Activated T-cell treated with anti-CD3 and anti-CD28 coated beads for 48 hours (primary cell): ENCODE measurements at places on chromosomes 6 and 20.

DNA sequence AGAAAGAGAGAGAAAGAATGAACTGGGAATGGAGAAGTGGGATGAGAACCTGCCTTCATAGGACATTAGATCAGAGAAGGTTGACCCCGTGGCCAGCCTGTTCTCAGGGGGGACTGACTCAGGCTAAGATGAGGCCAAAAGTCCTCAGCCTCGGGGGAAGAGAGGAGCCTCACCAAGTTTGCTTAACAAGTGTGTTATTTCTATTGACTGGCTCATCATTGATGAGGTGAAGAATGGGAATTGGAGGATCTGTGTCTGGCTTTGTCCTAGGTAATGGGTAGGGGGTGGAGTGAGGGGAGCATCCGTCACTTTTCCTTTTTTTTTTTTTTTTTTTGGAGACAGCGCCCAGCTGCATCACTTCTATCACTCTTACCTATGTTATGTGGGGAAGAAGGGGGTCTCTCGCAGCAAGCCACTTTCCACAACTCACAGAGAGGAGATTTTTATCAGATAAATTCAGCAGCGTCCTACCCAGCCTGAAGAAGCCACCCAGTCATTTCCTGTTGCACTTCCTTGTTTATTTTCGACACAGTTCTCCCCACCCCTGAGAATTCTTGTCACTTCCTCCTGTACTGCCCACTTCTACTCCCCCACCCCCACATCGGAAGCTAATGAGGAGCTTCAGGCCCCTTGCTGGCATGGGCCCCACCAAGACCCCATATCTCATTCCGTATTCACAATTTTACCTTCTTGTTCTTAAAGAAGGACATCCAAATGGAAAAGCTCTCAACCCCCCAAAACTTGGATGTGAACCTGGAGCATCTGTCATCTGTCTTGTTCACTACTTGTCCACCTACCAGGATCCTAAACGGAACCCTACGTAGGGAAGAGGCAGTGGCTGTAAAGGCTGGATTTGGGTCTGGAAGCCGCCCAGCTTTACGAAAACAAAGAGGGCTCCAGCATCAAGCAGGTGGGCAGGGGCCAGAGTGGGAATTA, 2.8 kb upstream of the RNASET2 start:
- DNase-seq: no peak

GRCh38 chr20:10547276-10548114, 112.4 kb downstream of the SLX4IP start:
- no peak for DNase-seq

GRCh38 chr20:34951252-34951651, 4.4 kb downstream of the GSS start:
- no peak for DNase-seq

GRCh38 chr6:46756469-46757213, 9.9 kb downstream of the ANKRD66 start:
- no peak for DNase-seq

DNA sequence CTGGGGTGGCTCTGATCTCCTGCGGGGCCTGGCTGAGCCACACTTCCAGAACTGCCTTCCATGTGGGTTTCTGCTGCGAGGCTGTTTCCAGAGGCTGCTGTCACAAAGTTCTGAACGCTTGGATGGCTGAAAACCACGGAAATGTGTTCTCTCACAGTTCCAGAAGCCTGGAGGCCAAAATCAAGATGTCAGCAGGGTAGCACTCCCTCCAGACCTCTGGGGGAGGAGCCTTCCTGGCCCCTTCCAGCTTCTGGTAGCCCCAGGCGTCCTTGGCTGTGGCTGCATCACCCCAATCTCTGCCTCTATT, 23.7 kb upstream of the BMP7 start:
- DNase-seq: no peak

DNA sequence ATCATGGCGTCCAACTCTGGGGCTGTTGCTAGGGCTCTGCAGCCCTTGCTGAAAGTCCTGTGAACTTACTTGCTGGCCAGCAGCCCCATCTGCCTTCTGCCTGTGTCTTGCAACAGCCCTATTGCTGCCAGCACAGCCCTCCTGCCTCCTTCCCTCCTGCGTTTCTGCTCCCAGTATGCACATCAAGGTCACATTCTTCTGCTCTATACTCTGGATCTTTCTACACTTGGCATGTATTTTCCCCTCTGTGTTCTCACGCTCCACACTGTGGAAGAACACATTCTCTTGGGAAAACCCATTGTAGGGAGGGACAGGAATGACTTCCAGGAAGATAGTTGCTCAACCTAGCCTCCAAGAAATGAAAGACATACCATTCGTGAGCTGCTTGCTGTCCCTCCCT, 80.9 kb upstream of the PHACTR2 start:
- DNase-seq: no peak

DNA sequence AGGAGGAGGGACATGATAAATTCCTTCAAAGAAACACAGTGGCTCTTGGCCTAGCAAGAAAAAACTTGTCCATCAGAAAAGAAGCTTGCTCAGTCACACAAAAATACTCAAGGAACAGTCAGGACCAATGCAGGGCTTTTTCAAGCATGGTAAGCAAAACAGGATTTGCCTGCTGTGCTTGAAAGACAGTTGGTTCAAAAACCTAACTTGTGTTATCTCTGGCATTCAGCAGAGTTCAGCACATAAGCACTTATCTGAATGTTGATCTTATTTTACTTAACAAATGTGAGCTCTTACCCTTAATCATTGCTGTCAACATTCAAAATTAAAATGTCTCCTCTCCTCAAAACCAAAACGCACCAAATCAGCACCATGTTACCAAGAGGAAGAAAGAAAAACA, 38.3 kb downstream of the ATG5 start:
- no peak for DNase-seq

DNA sequence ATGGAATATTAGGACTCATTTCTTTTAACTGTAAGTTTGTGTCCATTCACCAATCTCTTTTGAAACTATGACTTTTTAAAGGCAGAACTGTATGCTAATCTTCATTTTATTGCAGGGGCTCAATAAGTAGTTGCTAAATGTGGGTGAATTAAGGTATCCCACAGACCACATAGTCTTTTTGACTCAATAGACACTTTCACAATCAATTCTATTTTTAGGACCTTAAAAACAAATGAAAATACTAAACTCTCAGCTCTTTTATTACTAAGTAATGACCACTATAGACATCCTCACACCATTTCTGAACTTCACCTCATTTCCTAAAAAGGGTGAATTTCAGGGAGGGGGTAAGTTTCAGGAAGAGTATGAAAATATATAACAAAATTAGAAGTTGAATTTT, 106.8 kb upstream of the BEND6 start:
- no peak for DNase-seq

GRCh38 chr6:5205877-5206850, 54.6 kb downstream of the LYRM4 start:
- DNase-seq: no peak

DNA sequence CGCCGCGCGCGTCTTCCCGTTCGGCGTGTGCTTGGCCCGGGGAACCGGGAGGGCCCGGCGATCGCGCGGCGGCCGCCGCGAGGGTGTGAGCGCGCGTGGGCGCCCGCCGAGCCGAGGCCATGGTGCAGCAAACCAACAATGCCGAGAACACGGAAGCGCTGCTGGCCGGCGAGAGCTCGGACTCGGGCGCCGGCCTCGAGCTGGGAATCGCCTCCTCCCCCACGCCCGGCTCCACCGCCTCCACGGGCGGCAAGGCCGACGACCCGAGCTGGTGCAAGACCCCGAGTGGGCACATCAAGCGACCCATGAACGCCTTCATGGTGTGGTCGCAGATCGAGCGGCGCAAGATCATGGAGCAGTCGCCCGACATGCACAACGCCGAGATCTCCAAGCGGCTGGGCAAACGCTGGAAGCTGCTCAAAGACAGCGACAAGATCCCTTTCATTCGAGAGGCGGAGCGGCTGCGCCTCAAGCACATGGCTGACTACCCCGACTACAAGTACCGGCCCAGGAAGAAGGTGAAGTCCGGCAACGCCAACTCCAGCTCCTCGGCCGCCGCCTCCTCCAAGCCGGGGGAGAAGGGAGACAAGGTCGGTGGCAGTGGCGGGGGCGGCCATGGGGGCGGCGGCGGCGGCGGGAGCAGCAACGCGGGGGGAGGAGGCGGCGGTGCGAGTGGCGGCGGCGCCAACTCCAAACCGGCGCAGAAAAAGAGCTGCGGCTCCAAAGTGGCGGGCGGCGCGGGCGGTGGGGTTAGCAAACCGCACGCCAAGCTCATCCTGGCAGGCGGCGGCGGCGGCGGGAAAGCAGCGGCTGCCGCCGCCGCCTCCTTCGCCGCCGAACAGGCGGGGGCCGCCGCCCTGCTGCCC, 1.1 kb downstream of the SOX4 start:
- peak; percentile 18 for DNase-seq

- DNase-seq: no peak
These were observed 167.6 kb downstream of the NFATC2 start for GRCh38 chr20:51374961-51375360.

- no peak for DNase-seq
These were observed 70.0 kb downstream of the CPNE5 start for GRCh38 chr6:36769183-36769675.

- no peak for DNase-seq
These were observed 170.0 kb downstream of the SOD2 start for GRCh38 chr6:159522877-159523547.

DNA sequence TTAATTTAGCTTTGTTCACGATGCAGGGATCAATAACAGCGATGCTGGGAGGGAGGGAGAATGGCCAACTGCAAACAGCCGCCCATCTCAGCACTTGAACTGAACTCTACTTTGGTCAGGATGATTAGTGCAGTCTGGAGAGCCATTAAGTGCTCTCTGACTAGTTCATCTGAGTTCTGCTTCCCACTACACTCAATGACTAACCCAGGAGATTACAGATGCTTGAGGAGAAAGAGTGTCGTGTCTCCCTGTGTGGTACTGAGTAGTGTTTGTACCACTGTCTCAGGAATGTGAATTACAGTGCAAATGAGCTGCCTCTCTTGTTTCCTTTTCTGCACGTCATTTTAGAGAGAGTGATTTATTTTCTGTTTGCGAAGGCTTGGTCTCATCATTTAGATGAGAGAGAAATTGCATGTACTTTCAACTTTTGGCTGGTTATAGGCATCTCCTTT, 23.5 kb downstream of the CARMIL1 start:
- no peak for DNase-seq

DNA sequence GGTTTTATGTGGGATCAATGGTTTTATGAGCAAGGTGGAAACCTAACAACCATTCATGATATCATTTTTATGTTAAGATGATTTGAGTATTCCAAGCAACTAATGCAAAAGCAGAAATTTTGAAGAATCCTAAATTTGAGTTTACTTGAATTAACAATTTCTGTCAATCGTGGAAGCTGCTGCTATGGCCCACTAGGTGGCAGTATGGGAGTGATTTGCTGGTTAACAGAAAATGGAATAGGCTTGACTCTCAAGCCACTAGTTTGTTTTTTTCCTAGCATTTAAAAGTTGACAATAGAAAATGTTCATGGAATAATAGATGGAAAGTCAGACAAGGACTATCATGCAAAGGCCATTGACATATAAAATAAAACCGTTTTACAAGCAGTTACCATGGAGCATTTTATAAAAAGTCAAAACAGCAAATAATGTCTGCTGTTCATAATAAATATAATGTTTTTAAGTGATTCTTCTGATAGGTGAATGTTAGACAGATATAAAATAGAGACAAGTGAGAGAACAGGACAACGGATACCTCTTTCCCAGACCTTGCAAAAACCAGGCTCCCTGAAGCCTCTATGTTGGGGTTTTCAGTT, 43.0 kb upstream of the TMEM200A start:
- no peak for DNase-seq

DNA sequence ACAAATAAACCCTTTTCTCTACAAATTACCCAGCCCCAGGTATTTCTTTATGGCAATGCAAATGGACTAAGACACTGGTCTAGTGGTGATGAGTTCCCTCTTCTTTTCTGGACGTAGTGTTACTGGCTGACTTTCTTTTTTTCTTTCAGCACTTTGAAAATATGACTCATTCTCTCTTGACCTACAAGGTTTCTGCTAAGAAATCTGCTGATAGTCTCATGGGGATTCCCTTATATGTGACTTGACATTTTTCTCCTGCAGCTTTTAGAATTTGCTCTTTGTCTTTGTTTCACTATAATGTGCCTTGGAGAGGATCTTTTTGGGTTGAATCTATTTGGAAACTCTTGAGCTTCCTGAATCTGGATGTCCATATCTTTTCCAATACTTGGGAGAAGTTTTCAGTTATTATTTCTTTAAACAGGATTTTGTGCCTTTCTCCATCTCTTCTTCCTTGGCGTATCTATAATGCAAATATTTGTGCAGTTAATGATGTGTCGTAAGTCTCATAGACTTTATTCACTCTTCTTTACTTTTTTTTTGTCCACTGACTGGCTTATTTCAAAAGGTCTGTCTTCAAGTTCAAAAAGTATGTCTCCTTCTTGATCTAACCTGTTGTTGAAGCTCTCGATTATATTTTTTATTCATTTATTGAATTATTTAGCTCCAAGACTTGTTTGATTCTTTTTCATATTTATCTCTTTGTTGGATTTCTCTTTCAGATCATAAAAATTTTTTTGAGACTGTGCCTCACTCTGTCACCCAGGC, 42.2 kb upstream of the TPD52L1 start:
- no peak for DNase-seq

DNA sequence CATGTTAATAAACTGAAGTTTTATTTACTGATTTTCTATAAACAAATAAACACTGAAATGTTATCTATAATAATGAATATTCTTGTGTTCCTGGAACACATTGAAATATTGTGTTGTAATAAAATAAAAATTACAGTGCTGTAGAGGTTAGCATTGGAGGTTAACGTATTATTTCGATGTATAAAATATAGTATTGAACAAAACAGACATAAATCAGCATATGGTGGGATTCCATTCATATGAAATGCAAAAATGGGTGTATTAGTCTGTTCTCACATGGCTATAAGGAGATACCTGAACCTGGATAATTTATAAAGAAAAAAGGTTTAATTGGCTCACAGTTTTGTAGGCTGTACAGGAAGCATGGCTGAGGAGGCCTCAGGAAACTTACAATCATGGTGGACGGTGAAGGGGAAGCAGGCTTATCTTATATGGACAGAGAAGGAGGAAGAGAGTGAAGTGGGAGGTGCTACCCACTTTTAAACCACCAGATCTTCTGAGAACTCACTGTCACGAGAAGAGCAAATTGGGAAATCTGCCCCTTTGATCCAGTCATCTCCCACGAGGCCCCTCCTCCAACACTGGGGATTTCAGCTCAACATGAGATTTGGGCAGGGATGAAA, 24.6 kb upstream of the BMP6 start:
- DNase-seq: no peak

- no peak for DNase-seq
These were observed 3.5 kb downstream of the CST9 start for GRCh38 chr20:23602241-23602640.

DNA sequence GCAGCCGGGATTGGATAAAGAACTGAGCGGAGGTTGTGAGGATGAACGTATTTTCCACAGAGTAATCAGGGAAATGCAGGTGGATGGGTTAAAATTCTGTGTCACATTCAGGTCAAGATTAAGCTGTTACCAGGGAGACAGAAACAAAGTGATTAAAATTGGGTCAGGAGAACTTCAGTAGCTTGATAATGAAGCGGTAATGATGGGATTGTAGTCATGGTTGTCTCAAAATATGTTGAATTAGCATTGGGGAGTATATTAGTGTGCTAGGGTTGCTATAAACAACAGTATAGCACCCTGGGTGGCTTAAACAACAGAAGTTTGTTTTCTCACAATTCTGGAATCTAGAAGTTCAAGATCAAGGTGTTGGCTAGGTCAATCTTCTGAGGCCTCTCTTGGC, 155.5 kb downstream of the GJA1 start:
- no peak for DNase-seq

GRCh38 chr20:2596673-2597279, 55.7 kb upstream of the NOP56 start:
- DNase-seq: no peak
